B cell (primary cell): ENCODE measurements at places on chromosomes 12 and 14.
A peak's percentile ranks its signal among the peaks of the same experiment; 100 is the strongest.

GRCh38 chr14:72679141-72679535, 214.8 kb downstream of the DPF3 start:
- DNase-seq: no peak

DNA sequence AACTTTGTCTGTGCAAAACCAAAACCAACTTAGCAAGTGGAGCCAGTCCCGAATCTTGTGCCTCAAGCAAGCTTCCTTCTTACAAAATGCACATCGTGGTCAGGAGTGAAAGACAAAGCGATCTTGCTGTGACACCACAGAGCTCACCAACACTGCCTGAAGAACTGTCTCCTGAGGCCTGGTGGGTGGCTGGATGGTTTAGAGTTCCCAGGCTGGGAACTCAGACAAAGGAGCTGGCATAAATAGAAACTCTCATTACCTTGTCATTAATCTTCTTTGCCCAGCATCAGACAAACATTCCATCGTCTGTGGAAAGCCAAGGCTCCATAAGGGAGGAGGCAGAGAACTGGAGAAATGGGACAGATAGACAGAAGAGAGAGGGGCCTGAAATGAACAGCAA, 144.8 kb downstream of the KCNA5 start:
- DNase-seq: no peak

GRCh38 chr14:95133282-95133681, 24.0 kb downstream of the DICER1 start:
- DNase-seq: no peak

- no peak for DNase-seq
Measured at GRCh38 chr14:87001333-87001732, 991.6 kb downstream of the GALC start.

DNA sequence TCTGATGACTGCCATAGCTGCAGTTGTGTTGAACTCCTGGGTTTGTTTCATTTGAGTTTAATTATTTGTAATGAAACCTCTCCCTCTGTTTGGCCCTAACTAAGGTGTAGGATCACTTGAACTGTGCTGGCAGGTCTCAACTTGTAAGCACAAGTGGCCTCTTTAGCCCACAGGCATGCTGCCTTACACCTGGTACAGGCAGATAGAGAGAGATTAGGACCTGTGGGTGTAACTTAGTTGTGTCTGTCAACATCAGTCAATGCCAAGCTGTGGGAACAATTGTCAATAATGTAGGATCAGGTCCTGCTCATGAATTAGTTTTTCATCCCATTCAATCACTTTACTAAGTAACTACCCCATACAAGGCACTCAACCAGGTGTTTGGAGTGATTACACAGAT, 263.0 kb upstream of the G2E3 start:
- no peak for DNase-seq

- no peak for DNase-seq
Measured at GRCh38 chr12:122882908-122883558, 12.9 kb downstream of the VPS37B start.

DNA sequence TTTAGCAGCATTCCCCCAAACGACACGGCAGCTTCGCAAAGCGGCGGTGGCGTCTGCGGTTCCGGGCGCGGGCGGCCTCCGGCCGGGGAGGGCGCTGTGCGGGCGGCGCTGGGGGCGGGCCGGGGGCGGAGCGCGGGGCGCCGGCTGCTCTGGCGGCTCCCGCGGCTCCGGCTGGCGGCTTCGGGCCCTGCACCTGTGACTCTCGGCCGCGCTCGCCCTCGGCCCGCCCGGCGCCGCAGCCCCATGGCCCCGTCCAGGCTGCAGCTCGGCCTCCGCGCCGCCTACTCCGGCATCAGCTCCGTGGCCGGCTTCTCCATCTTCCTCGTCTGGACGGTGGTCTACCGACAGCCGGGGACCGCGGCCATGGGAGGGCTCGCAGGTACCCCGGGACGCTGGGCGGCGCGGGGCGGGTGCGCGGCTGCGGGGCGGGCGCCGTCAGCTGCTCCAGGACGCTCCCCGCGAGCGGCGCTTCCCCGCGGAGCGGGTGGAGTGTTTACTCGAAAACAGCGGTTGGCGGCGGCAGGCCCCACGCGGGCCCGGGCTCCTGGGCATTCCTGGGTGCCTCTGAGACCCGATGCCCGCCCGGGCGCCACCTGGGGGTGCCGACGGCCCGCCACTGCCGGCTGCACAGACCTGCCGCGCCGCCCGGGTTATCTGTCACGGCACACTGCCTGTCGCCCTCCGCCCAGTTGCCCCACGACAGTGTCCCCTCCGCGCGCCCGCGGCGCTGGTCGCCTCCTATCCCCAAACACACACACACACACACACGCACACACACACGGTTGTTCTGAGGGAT, at the start of gene SLC48A1:
SLC48A1 (plus strand) TSS at position 177 of the 796 bp plus-strand sequence; CDS start at position 244, 67 bp downstream.
- peak; percentile 88 for DNase-seq

GRCh38 chr12:10189653-10190052, 10.8 kb downstream of the TMEM52B start:
- no peak for DNase-seq
